Left renal pelvis (tissue), 4 donors: ENCODE measurements at places on chromosomes 6 and 20. TPM values are rescaled to one million over a fixed set of nuclear protein-coding genes. Genes with fewer than 3 reads are reported as not detected.

GRCh38 chr6:24494821-24495795 lies at the start of gene ALDH5A1:
Gene ALDH5A1 (plus strand): TSS chr6:24494969. CDS start chr6:24494997, 28 bp downstream.
- peak; percentile 61 for DNase-seq

DNA sequence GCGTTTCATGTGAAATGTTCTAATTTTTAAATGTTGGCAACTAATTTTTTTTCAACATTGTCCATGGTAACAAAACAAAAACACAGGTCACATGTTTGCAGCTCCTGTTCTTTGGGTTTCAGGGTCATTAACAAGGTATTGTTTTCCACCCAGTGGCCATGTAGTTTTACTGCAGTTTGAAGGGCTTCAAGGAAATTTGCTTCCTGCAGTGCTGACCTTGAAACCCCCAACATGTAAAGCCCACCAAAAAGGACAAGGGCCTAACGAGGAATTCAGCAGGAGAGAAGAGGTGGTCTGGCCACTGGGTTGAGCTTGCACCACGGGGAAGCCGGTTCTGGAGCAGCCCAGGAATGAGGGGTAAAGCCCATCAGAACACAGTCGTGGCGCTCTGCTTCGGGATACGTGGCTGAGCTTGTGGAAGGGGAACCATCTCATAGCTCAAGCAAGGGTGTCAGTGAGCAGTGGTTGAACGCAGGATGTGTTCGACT lies 13.9 kb upstream of the KLHL31 start:
- no peak for DNase-seq

The PRDM1 gene
- polyA plus RNA-seq = 3.7 TPM

The AVP gene
- polyA plus RNA-seq = not detected

DNA sequence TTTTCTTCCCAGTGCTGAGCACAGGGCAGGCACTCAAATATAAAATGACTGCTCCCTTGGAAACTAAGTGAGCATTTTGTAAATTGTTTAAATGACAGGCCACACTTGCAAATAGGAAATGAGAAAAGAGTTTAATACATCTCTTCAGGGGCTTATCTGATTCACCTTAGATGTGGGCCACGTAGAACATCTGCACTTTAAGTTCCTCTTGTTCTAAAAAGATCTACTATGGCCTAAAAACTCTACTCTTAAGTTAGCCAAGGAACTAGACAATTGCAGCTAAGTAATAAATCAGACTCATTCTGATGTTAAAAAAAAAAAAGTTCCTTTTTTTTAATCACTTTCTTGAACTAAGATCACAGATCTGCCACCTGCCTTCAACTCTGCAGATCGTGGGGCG lies 126.3 kb downstream of the KIF16B start:
- DNase-seq = no peak

- no peak for DNase-seq
Observed at GRCh38 chr6:1250489-1251197, 61.3 kb upstream of the FOXQ1 start.

The C20orf141 gene
- not detected for polyA plus RNA-seq

The RSPH4A gene
- 1.0 TPM for polyA plus RNA-seq

The TCP11 gene
- 1.6 TPM for polyA plus RNA-seq

DNA sequence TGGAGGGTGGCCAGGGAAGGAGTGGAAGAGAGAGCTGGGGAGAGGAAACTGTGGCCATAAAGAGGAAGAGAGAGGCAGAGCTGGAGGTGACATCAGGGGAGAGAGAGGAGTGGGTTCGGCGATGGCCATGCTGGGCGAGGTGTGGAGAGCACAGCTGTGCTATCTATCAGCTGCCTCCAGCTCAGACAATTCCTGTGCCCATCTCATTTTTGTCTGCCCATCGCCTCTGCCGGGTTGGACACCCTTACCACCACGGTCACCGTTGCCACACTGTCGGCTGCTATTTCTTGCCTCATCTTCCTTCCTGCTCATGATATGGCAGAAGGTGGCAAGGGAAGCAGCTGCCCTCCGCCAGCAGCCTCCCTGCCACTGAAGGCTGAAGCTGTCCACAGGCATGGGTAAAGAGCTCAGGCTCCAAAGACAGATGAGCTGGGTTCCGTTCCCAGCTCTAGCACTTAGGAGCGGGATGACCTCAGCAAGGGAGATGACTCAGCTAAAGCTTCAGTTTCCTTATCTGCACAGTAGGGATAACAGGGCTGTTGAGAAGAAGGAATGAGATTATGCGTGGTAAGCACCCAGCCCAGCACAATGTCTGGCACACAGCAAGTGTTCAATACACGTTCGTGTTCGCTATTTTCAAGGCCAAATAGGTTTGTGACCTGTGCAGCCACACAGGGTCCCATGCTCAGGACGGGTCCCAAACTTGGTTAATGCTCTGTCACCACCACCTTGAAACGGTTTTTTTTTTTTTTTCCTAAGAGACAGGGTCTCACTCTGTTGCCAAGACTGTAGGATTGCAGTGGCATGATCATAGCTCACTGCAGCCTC lies 21.9 kb upstream of the TAF8 start:
- DNase-seq = no peak

DNA sequence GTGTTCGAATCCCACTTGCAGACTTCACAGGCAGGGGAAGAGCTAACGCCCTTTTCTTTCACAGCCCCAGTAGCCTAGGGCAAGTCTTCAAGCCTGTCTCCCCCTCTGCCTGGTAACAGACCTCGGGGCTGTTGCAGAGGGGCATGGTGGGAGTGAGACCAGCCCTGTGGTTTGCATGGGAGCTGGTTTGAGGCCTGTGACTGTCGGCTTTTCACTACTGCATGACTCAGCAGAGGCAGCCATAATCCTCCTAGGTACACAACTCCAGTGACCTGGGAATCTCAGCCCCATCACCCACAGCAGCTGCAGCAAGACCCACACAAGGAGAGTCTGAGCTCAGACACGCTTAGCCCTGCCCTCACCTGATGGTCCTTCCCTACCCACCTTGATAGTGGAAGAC lies 55.3 kb upstream of the POPDC3 start:
- no peak for DNase-seq

The TRIM31 gene
- polyA plus RNA-seq = not detected

DNA sequence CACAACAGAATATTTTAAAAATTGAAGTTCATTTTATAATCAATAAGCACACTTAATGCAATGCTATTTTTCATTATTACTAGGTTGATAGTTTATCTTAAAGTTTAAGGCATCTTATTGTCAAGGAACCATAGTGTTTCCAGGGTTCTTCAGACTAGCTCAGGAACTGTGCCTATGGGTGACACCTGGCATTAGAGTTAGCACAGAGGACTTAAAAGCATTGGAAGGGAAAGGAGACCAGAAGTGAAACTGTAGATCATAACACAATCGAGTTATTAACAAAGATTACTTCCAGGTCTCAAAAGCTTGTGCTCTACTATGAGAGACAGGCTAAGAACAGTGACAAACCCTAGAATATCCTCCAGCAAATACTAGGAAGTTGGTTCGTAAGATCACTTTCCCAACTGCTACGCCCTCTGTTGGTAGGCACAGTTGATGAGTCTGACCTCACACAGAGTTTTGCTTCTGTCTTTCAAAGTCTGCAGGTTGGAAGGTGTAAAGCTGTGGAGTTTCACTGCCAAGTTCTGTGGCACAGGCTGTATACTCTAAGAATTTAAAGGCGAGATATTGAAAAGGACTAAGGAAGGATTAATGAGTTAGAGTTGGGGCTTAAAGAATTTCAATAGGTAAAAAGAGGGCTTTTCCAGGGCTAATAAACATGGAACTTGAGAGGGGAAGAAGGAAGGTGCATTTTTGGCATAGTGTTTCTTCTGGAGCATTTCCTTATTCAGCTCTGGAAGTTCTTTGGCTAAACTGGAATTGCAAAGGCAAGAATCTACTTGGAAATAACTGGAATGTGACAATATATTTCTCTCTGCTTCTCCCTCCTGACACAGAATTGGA lies 531.3 kb upstream of the JAG1 start:
- peak; percentile 50 for DNase-seq

GRCh38 chr20:19981031-19981451 lies 36.1 kb upstream of the NAA20 start:
- DNase-seq = no peak

The GLP1R gene
- polyA plus RNA-seq = 0.85 TPM

The C6orf15 gene
- polyA plus RNA-seq = not detected

The HLA-DPA1 gene
- 18.7 TPM for polyA plus RNA-seq

GRCh38 chr6:108661430-108661829 lies 100.7 kb downstream of the FOXO3 start:
- no peak for DNase-seq

DNA sequence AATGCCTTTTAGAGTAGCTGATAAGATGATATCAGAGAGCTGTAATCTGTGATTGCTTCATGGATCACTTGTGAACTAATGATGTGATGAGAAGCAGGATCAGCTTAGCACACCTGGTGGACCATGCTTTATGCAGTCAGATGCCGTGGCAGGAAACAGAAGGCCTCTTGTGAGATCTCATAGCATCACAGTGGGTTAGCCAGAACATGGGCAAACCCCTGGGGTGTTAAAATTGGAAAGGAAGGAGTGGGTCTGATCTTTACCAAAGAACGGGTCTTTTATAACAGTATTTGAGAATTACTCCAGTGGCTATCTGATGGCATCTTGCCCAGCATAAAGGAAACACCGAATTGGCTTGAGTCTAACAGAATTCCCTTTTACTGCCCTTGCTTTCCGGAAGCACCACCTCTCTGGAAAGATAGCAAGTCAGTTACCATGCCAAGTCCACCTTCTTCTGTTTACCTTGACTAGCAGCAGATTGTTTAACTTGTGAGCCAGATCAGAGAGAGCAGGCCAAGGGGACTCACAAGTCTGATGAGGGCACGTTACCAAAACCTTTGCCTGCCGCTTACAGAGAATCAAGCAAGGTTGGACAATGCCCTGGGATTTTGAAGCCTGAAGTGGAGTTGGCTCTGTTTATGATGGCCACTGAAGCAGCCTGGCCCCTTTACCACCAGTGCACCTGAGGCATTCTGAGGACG lies 20.9 kb upstream of the SRF start:
- no peak for DNase-seq

GRCh38 chr6:139395891-139396301 lies 21.4 kb upstream of the CITED2 start:
- no peak for DNase-seq

- DNase-seq = no peak
Observed at GRCh38 chr20:35985806-35986205, 17.4 kb downstream of the CNBD2 start.

The TUBB2A gene
- 52.1 TPM for polyA plus RNA-seq

The CDK19 gene
- 44.1 TPM for polyA plus RNA-seq

The VSX1 gene
- not detected for polyA plus RNA-seq

- no peak for DNase-seq
Observed at GRCh38 chr6:3669916-3670315, 81.6 kb downstream of the PXDC1 start.

- no peak for DNase-seq
Observed at GRCh38 chr6:132715204-132715603, 1.3 kb upstream of the VNN1 start.

DNA sequence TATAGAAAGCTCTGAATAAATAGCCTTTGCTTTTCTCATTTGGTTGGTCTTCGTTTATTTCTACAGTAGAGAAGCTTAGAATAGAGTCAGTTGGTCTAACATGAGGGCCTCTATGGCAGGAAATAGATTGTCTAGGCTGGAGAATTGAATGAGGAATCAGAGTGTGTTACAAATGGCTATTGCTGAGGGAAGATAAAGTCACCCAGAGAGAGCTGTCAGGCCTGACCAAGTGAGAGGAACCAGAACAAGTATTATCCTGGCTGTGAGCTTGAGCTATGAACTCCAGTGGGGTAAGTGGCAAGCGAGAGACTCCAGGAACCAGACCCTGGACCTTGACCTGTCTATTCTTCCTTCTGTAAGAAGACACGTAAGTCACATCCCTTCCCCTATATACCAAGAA lies 353.1 kb downstream of the CD83 start:
- no peak for DNase-seq
